ENCODE measurements at places on chromosomes 5 and 9.
A peak's percentile ranks its signal among the peaks of the same experiment; 100 is the strongest.

DNA sequence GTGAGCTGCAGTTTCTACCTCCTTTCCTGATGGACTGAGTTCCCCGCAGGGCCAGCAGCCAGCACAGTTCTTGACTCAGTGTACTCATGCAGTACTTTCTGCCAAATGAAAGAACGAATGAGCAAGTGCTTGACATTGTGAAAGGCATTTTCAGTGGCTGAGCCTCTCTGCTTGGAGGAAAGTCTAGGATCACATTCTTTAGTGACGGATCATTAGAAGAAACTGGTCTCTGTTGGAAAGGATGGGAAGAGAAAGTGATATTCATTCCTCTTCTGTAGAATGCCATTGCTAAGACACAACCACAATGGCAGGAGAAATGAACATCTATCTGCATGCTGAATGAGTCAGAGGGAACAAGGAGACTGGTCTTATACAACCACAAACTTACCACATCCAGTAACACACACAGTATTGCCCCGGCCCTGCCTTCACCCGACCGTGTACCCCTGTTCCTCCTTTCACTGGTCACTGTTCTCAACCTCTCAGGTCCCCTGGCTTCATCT lies 206.9 kb downstream of the CRB2 start:
- no peak for DNase-seq

DNA sequence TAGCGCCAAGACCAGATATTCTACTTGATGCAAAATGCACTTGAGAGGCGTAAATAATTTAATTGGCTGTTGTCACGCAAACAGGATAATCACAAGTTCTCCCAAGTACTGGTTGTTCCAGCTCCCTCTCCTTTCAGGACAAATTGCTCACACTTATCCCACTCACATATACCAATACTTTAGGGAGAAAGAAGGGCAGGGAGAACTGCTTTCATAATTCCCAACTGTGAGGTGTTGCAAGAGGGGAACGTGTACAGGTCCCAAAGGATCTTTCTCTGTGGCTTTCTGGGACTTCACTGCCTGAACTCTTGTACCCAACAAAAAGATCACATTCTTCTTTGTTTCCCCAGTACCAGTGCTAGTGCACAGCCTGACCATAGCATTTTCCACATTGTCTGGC lies 21.5 kb upstream of the TGFBI start:
- no peak for DNase-seq

DNA sequence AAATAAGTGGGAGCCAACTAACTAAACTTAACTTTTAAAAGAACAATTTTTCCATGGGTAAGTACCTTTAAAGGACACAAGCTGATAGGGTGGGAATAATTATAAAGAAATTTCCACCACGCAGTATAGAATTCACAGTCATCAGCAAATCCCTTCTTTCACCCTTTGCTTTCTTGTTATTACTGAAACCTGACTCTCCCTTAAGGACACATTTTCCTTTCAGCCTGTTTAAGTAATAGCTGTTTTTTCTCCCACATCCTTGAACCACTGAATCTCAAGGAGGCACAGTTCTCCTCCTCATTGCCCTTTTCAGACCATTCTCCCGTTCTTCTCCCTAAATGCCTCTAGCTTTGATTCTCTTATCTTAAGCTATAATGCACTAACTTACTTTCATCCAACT lies 6.3 kb downstream of the C5orf15 start:
- DNase-seq = no peak

- DNase-seq = no peak
These were observed 314.5 kb downstream of the CCDC171 start for GRCh38 chr9:15867334-15867733.

DNA sequence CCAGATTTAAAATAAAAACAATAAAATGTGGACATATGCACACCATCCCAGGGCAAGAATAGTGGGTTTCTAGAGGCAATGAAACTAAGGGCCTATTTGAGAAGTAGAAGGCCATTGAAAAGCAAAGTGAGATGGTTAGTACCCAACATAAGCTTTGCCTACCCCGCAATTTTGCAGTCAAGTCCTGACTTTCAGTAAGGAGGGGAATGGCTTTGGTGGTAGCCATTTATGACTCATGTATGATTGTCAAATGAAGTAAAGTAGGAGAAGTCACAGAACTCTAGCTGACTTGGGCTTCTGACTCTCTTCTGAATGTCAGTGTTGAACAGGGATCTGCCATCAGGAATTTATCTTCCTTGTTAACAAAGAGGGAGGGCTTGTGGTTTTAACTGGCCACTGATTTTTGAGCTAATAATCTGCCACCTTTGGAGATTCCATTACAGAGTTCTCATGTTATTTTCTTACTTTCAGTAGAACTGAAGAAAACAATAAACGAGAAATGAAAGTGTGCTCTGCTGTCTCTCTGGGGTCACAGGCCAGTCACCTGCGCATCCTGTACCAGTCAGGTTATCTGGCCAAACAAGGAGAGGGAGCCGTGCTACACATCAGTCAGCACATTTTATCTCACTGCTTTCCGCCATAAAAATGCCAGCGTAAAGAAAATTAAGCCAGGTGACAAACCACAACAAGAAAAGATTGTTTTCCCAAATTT lies 14.3 kb upstream of the SNCAIP start:
- no peak for DNase-seq

- no peak for DNase-seq
These were observed 134.2 kb downstream of the ADAMTS2 start for GRCh38 chr5:179211068-179211467.

GRCh38 chr5:105849701-105850100 lies 1821.0 kb downstream of the EFNA5 start:
- no peak for DNase-seq

DNA sequence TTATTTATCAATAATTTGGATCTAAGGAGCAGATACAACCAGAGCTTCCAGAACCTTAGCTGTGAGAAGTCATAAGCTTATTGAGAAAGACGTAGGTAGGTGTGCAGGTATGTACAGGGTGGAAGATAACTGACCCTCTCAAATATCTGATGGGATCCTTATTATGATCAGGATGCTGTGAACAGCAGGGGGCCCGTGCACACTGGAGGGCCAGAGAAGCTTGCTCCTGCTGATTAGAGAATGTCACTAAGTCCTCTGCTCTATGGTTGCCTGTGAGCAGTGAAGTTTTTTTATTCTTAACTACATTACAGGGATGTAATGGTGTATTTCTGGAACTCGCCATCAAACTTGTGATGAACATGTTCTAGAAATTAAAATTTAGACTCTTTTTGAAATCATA lies 108.9 kb upstream of the POU5F2 start:
- no peak for DNase-seq

DNA sequence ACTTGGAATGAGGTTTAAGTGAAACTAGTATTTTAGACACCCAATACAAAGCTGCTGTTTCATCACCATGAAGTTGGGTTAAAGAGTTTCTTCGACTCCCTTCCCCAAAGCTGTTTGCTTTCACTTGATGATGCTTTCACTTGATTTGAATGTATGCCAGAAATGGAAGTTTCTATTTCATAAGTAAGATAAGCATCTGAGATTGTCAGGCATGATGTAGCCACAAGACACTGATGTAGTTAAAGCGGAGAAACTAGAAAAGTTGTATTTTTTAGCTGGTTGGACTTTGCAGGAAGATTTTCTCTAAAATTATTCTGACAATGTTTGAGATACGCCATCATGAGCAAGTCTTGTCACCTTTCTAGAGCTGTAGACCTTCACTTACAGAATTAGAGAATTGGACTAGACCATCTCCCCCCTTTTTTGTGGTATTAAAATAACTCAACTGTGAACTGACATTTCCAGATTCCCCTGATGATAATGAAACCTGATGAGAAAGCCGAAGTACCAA lies 20.0 kb downstream of the MOCS2 start:
- DNase-seq = no peak

DNA sequence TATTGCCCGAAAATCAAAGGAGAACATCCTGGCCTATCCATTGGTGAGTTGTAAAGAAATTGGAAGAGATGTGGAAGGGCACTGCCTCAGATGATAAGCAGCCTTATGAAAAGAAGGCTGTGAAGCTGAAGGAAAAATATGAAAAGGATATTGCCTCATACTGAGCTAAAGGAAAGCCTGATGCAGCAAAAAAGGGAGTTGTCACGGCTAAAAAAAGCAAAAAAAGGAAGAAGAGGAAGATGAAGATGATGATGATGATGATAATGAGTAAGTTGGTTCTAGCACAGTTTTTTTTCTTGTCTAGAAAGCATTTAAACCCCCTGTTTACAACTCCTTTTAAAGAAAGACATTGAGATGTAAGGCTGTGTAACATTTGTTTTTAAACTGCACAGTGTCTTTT lies 59.8 kb upstream of the ZBED3 start:
- DNase-seq = no peak

DNA sequence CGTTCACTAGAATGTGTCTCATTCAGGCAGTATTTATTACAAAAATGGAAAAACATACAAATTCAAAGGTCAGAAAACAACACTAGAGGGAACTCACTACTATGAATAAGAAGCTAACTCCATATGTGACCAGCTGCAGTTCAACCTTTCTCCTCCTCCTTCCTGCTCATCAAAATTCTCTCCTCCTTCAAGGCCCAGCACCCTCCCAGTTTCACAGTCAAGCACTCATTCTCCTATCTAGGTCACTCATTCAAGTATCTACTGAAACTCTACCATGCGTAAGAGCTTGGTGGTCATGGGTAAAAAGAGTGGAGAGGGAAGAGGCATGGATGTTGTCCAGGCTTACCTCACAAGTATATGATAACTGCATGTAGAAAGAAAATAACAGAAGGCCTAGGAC lies 27.7 kb downstream of the ECPAS start:
- no peak for DNase-seq

GRCh38 chr9:8012986-8013385 lies 213.4 kb upstream of the DMAC1 start:
- no peak for DNase-seq

GRCh38 chr9:72333709-72334108 lies 31.3 kb downstream of the ZFAND5 start:
- no peak for DNase-seq

DNA sequence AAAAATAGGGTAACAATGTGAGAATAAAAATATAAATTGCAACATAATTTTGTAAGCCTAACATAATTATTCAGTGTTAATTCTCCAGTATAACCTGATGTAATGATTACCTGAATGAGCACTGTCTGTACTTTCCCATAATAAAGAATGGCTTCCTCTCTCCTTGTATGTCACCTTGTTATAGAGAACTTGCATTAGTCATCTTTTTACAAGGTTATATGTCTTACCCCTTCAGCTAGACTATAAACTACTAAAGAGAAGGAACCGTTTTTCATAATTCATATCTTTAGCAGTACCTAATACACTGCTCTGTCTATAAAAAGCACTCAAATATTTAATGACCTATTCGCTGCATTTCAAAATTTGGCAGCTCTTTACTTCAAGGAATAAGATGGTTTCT lies 19.8 kb downstream of the STRBP start:
- no peak for DNase-seq

DNA sequence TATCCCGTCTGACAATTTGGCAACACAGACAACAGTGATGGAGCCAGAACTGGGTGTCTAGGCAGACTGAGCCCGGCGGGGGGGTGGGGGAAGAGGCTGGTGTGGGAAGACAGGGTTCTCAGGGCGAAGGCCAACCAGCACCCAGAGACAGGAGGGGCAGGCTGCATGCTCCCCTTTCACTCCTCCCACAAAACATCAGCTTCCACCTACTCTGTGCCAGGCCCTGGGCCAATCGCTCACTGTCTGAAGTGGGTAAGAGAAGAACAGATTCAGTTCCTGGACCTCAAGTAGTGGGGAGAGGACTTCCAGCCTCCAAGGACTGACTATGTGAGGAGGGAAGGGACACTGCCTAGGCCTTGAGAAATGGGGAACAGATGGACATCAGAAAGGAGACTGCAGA lies 2.8 kb downstream of the SNCB start:
- DNase-seq = no peak

DNA sequence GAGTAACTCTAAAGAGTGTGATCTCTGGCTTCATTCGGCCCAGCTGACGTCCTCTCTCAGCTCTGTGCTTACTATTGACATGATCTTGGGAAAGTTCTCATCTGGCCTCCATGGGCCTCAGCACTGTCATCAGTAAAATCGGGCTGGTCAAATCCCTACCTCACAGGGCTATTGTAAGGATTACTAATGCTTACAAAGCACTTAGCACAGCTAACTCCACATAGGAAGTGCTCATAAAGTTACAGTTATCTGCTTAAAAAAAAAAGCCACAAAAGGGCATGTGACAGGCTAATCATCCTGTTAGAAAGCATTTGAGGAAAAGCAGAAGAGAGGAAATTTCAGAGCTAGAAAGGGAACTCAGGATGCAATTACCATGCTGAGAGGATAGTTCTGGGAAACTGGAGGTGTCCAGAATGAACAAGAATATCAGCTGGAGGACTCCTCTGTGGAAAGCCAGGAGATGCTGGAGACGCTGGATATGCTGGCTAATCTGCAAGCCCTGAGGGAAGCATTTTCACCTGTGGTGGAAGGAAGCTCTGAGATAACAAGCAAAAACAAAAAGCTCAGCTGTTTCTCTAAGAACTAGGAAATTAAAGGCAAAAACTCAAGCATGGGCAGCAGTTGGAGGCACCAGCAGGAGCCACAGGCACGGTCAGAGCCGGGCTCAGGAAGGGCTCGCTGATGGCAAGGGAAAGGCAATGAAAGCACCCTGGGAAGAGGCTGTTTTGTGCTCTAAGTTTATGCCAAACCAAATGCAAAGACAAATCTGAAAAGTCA lies 4.4 kb upstream of the BHMT start:
- DNase-seq = no peak

GRCh38 chr9:21679432-21679831 lies 123.0 kb upstream of the MTAP start:
- DNase-seq = no peak

- DNase-seq = no peak
These were observed 138.6 kb downstream of the ERCC6L2 start for GRCh38 chr9:96014078-96014477.

DNA sequence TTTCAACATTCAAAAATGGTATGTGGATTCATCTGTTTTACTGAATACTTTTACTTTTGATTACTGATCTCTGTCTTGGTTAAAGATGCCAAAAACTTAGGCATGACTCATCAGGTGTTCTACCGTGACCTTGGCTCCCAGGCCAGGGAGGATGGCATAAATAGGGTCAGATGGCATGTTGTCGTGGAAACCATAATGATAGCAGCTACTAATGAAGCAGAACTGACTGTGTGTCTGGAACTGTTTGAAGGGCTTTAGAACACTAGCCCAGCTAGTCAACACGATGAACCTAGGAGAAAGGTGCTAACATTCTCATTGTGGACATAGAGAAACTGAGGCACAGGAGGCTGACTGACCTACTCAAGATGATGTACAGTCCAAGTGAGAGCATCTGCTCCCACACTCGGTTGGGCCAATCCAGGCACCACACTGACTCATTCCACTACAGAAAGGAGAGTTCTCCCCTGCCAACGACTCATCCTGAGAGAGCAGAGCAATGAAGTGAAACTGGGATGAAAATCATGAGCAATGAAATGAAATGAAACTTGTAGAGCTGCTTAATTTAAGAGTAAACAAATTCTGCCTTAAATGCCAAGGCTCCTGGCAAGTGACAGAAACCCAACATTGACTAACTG lies 116.0 kb downstream of the TENT4A start:
- no peak for DNase-seq

DNA sequence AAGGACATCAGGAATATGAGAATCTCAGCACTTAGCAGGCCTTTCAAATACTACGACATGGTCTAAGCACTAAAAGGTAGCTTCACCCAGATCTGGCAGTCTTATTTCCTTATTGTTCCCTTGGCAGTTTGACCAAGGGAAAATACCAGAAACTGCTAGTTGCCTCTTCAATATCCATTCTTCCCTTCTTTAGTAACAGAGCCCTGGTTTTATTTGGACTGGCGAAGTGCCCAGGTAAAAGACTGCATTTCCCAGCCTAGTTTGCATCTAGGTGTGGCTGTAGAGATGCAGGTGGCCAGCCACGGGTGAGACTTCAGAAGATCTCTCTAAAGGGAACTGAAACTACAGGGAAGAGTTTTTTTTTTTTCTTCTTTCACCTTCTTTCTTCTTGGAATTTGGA lies 21.6 kb downstream of the DMRT2 start:
- DNase-seq = peak; percentile 25
